HepG2 (cell line): ENCODE measurements at places on chromosomes 11 and 22.

- no peak overlapping the region for H3K4me3 ChIP-seq
- H3K27me3 ChIP-seq: no peaks in the 10 kb centered on the region
- H3K27ac ChIP-seq: no peak overlapping the region
- H3K4me1 ChIP-seq: no peaks in the 10 kb centered on the region
- H3K36me3 ChIP-seq: no peaks in the 10 kb centered on the region
Observed at GRCh38 chr11:106172386-106172991, 95.0 kb downstream of the AASDHPPT start.

- no peak overlapping the region for H3K4me3 ChIP-seq
- H3K4me1 ChIP-seq: no peaks in the 10 kb centered on the region
- H3K27ac ChIP-seq: no peak overlapping the region
Observed at GRCh38 chr11:33303541-33303940, 46.4 kb downstream of the HIPK3 start.

DNA sequence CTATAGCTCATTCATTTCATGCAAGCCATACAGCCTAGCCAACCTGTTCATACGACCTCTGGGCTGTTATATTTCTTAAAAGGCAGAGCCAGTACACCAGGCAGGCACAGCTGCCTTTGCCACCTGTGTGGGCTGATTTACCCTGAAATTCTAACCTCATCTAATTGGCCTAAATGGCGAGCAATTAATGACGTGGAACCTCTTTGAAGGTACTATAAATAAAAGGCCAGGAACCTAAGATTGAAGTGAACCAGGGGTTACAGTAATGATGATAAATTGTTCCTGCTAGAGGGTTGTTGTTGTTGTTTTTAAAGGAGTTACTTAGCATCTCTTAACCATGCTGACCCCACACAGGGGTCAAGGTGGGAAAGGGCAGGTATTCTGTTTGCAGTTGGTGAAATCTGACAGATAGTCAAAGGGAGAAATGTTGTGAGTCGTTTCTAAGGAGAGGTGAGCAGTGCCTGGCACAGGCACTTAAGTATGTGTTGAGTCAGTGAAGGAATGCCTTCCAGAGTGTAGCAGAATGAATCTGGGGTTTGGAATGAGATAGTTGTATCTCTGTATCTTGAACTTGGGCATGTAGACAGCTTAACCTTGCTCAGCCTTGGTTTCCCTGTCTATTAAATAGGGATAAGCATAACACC, 213.5 kb upstream of the NAV2 start:
- no peaks in the 10 kb centered on the region for H3K36me3 ChIP-seq
- no peak for DNase-seq
- H3K27ac ChIP-seq: no peak overlapping the region
- H3K27me3 ChIP-seq: no peaks in the 10 kb centered on the region; the same call in 1 of the 2 replicates
- H3K4me3 ChIP-seq: no peak overlapping the region
- H3K4me1 ChIP-seq: no peaks in the 10 kb centered on the region

DNA sequence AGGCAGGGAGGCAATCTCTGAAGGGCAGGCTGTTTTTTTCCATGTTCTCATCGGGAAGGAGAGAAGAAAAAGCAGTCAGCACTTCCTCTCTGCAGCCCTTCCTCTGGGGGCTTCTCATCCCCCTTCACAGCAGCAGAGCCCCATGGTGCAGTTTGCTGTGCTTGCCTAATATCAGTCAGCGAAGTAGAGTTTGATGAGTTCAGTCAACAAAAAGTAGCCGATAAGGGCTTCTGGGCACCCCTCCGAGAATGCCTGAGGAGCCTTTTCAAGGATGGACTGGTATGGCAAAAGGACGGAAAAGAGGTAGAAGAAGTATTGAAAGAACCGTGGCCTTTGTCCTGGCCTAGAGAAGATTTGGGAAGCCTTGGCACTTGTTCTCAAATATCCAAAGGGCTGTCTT, 55.6 kb downstream of the NAV2 start:
- H3K27ac ChIP-seq: no peak overlapping the region
- peaks cover 2% of the 10 kb centered on the region for H3K27me3 ChIP-seq
- H3K4me1 ChIP-seq: no peaks in the 10 kb centered on the region
- H3K36me3 ChIP-seq: no peaks in the 10 kb centered on the region
- no peak overlapping the region for H3K4me3 ChIP-seq

- no peak overlapping the region for H3K27ac ChIP-seq
- H3K27me3 ChIP-seq: peaks cover 16% of the 10 kb centered on the region; the same call in 2 of the 3 replicates
- no peak for DNase-seq
- no peak overlapping the region for H3K4me3 ChIP-seq
- no peaks in the 10 kb centered on the region for H3K36me3 ChIP-seq
Observed at GRCh38 chr22:23380230-23380573, 199.9 kb downstream of the IGLL1 start.

DNA sequence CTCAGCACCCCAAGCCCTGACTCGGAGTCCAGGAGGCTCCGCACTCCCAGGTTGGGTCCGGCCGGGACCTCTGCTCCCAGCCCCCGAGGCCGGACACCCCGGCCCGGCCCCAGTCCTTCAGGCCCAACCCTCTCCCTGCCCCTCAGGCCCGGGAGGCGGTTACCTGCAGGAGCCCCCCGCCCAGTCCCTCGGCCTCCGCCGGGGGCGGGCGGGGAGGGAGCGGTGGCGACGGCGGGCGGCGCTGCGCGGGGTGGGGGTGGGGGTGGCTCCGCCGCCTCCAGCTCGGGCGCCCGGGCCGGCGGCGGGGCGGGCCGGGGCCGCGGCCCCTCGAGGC, 310 bp downstream of the TCF20 start:
- H3K27ac ChIP-seq: peak overlapping the region; percentile 88
- H3K4me3 ChIP-seq: peak overlapping the region; percentile 93
- H3K36me3 ChIP-seq: peaks cover 1% of the 10 kb centered on the region
- no peaks in the 10 kb centered on the region for H3K27me3 ChIP-seq

GRCh38 chr11:14380947-14381561, 22.1 kb upstream of the RRAS2 start:
- no peak overlapping the region for H3K27ac ChIP-seq
- DNase-seq: peak; percentile 22
- no peaks in the 10 kb centered on the region for H3K36me3 ChIP-seq
- H3K4me1 ChIP-seq: peaks cover 7% of the 10 kb centered on the region
- H3K27me3 ChIP-seq: peaks cover 46% of the 10 kb centered on the region
